ENCODE measurements at places on chromosomes 1 and 21. TPM values are rescaled to one million over a fixed set of nuclear protein-coding genes. Genes with fewer than 3 reads are reported as not detected.

Gene GJB4
- polyA plus RNA-seq: 0.16 TPM

Gene SAMD13
- 5.5 TPM for polyA plus RNA-seq

Gene GIPC2
- polyA plus RNA-seq: 18.9 TPM

Gene CD247
- polyA plus RNA-seq: 0.89 TPM

Gene FMO2
- polyA plus RNA-seq: 1.6 TPM

Gene RHBDL2
- 0.89 TPM for polyA plus RNA-seq

Gene TMEM125
- polyA plus RNA-seq: 15.5 TPM

GRCh38 chr1:68516066-68516465, 19.2 kb upstream of the DEPDC1 start:
- DNase-seq: no peak

- no peak for DNase-seq
Measured at GRCh38 chr1:230315099-230315498, 111.0 kb downstream of the PGBD5 start.

- no peak for DNase-seq
Measured at GRCh38 chr1:29638281-29638680, 402.0 kb downstream of the PTPRU start.

DNA sequence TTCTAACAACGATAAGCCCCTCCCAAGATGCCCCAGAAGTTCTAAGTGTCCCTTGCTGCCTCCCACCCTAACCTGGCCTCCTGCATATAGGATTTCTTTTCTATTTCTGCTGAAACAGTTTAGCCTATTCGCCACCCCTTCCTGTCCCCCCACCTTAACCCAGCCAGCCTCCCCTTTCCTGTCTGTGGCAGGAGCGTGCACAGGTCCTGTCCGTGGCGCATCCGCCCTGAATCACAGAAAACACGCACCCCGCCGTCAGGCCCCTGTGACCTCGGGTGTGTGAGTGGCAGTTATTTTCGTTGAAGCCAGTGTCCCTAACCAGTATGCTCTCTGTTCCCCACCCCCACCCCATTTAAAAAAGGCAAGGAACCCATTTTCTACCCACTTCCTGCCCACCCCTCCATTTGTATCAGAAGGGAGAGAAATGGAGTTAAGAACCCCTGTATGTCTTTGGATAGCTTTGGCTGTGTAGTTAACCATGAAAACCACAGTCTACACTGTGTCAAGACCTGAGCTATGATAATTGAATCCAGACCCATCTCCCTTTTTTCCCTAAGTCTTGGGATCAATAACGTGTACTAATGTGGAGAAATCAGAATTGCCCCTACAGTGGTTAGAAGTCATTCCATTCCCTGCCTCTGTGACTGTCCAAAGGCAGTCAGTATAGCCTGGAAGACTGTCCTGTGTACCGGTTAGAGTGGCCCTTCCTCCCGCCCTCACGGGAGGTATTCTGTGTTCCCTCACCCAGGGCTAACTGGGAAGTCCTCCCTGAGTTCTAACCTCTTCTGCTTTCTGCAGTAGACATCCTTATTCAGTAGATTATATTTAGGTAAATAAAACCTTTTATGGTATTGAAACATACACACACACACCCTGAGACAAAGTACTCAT, 1.8 kb downstream of the PLEKHO1 start:
- no peak for DNase-seq

DNA sequence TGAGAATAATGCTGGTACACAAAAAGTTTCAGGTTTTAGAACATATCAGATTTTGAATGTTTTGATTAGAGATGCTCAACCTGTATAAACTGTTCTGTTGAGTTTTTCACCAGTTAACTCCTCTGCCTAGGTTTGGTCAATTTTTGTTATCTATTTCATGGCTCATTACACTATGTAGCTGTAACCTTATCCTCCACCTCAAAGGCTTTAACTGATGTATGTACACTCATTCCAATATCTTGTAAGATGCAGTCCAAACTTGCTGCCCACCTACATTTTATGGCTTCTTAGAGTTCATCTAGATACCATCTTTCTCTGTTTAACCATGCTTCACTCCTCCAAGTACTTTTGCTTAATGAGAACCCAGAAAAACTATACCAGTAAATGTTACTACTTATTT, 107.8 kb downstream of the EIF4G3 start:
- DNase-seq: no peak

GRCh38 chr21:17139696-17140095, 373.1 kb upstream of the CXADR start:
- no peak for DNase-seq

GRCh38 chr1:116243333-116244054, 129.6 kb upstream of the ATP1A1 start:
- no peak for DNase-seq

DNA sequence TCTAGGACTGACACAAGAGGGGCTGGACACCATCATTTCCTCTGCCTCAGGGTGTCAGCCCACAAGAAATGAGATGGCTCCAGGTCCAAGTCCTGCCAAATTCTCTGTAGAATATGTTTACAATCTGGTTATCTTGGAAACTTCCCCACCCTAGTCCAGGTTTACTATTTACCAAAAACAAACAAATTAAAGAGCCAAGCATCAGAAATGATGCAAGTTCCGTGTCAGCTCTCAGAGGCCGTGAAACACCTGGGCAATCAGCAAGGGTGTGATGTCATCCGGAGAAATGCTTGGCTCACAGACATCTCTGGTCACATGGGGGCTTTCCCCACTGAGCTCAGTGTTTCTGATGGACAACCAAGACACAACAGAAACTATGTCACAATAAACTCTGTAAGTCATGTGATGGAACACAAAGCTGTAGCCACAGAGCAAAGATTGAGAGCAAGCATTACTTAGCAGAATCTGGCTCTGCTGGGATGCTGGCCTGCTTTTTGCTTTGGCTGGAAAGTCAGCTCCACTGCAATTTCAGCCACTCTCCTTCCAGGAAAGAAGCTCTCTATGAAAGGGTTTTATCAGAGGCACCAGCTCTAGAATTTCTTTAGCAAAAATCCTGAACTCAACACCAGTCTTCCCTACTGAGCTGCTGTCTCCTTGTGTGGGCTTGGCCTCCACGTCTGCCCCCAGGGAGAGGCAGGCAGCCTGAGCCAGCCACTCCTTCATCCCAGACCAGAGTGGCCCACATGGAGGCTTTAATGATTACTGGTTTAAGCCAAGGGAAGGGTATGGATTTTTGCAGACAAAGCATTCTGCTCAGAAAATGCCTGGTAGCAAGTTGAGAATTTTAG, 55.9 kb downstream of the NENF start:
- DNase-seq: no peak

DNA sequence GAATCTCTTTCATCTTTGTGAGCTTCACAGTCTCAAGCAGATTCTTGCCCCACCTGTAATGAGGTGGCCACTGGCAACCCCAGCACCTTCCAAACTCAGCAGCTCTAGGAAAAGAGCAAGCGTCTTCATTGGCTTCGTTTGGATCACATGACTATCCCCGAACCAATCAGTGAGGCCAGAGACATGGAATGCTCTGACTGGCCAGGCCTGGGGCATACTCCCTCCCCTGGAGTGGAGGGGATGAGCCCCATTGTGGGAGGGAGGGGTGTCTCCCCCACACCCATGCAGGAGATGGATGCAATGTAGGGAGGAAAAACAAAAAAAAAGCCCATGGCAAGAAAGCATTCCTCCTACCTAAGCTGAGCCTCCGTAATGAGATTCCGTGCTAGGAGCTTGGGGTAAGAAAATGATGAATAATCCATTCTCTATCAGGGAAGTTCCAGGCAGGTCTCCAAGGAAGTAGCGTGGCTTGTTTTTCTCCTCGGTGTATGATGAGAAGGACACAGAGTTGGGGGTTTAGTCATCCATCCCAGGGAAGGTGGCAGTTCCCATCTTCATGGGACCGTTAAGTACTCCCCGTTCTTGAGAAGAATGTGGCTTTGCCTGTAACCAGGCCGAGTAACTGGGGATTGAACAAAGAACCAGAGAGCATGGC, 32.7 kb downstream of the FHAD1 start:
- no peak for DNase-seq

GRCh38 chr1:33815061-33815460, 48.8 kb upstream of the HMGB4 start:
- no peak for DNase-seq

DNA sequence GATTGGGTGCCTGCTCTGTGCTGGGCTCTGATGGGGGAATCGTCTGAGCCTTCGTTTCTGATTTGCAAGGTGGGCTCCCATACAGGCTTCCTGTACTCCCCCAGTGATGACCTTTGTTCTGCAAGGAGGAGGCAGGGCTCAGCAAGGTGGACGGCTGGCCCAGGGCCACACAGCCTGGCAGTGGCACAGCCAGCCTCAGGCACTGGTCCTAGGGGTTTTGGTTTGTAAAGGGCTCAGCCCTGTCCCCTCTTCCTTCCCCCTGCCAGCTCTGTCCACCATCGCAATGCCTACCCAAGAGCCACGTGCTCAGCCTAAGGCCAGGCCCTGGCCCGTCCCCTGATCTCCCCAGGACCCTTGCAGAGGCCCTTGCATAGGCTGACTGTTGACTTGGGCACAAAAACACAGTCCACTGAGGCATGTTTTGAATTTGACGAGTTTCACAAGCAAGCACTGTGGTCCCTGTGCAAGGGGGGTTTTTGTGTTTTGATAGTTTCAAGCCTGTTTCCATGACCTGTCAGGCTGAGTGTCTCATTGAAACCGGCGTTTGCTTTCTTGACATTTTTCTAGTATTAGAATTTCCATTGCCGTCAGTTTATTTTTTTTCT, 39.5 kb upstream of the TNFRSF1B start:
- no peak for DNase-seq

- DNase-seq: no peak
Measured at GRCh38 chr1:231971397-231972110, 345.0 kb downstream of the DISC1 start.

DNA sequence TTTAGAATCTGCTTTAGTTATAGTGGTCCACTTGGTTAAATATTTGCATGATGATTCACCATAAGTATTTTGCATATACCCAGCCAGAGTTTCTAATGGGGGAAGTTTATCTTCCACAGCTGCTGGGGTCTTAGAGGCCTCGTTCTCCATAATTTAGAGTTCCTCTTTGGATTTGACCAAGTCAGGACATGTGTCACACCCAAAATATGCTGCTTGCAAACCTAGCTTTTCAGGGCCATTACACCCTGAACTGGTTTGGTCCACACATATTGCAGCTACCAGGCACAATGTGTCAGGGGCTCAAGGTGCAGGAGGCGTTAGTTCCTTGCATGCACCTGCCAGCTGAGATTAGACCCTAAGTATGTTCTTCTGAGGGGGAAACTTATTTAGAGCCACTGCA, 17.1 kb upstream of the FMO4 start:
- no peak for DNase-seq

Data from left renal cortex interstitium (tissue), 4 donors.